Stimulated activated CD4-positive, alpha-beta T cell treated with anti-CD3 and anti-CD28 coated beads, Interleukin-2, amount 100 ng/mL, for 4 hours (primary cell): ENCODE measurements at places on chromosomes 3 and 15.

DNA sequence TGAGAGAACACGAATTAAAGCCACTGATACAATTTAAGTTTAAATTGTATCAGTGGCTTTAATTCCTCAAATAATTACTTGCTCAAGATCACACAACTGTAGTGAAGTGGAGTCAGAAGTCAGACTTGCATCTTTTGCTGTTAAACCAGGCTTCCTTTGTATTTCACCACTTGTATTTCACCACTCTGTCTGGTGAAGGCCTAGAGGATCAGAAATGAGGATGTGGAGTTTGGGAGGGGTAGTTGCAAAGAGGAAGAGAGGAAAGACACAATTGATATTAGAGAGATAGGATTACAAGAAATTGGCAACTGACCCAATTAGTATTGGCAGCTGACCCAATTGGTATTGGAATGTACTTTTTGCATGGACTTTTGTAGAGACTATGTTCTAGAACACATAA is 288.1 kb upstream of the GPR149 start:
- no peak for DNase-seq

DNA sequence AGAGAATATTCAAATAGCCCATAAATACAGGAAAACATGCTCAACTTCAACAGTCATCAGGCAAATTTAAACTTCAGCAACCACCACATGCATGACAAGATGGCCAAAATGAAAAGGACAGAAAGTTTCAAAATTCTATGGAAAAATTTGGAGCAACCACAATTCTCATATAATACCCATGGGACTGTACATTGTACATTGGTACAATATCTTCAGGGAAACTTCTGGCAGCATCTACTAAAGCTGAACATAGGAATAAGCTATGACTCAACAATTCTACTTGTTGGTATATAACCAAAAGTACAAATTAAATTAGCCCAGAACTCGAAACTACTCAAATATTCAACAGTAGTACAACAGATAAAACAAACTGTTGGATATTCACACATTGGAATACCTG is 847.6 kb downstream of the TBL1XR1 start:
- no peak for DNase-seq

DNA sequence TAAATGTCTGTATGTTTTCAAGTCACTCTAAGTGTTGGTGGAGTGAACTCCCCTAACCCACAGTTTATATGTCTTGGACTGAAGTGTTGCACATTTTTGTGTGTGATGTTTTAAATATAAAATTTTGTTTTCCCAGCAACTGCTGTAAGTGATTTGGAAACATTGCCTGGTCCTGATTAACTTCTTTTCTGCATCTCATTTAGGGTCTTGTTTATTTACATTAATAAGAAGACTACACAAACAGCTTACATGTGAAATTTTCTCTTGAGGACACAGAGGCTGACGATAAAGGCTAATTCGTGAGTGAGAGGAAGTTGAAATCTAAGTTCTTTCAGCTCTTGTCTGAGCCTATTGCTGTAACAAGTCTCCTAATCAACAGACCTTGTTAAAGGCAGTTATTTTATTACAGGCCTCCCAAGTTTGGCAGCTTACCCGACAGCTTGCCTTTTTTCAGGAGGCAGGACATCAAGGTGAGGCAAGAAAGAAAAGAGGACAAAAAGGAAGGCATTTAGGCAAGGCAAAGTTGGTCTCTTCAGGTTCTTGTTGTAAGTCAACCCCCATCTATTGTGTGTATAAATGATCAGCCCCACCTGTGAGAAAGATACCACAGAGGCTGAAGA is 177.7 kb upstream of the NR2E3 start:
- DNase-seq, result no peak

DNA sequence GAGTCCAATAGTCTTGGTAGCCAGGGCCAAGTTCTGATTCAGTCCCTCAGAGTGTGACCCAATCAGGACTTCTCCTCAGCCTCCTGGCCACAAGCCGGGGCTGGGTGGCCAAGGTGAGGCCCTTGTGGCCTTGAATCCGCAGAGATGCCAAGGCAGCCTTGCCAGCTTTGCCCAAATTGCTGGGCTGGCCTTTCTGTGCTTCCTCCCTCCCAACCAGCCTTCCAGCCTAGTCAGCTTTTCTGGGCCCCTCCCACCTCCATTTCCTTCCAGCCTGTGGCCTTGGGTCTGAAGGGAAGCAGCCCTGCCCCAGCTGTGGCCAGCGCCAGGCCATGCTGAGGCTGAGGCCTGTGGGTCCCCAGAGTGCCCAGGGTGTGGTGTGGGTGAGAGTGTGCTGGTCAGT is 34.3 kb upstream of the ANKDD1A start:
- DNase-seq, result no peak

DNA sequence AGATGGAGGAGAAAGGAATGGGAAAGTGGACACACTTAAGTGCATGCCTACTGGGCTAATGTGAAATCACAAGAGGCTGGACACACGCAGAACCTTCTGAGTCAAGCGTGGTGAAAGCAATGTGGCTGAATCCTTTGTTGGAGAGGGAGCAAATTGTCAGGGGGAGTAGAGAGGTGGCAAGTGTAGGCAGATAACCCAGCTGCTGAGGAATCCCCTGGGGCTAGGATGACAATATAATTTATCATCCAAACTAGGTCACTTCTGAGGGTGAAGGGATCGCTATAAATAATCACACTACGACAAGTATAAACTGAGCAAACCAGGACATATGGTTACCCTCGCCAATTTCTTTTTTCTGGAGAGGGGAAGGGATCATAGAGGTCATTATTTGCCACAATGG is 28.7 kb downstream of the TAMM41 start:
- no peak for DNase-seq

- DNase-seq, result no peak
These were observed 48.8 kb downstream of the CCDC12 start for GRCh38 chr3:46927718-46928073.

GRCh38 chr3:107325446-107325845 is 51.8 kb upstream of the CCDC54 start:
- no peak for DNase-seq

- DNase-seq, result no peak
These were observed 504.1 kb downstream of the TBL1XR1 start for GRCh38 chr3:176692966-176693785.

DNA sequence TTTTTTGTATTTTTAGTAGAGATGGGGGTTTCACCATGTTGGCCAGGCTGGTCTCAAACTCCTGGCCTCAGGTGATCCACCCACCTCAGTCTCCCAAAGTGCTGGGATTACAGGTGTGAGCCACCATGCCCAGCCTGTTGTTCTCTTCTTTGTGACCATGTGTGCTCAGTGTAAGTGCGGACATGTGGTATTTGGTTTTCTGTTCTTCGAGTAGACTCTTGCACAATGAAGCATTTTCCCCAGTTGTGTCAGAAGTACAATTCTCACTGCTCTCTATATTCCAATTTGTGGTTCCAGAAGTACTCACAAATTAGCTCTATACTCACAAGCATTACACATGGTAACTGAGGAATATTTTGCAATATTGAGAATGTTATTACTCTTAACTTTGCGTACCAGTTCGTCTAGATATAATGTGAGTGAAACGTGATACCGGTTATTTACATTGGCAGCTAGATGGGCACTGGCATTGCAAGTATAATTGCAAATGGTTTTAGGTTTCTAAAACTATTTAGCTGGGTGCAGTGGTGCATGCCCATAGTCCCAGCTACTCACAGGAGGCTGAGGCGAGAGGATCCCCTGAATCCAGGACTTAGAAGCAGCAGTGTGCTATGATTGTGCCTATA is 34.2 kb upstream of the MTMR14 start:
- DNase-seq, result no peak

DNA sequence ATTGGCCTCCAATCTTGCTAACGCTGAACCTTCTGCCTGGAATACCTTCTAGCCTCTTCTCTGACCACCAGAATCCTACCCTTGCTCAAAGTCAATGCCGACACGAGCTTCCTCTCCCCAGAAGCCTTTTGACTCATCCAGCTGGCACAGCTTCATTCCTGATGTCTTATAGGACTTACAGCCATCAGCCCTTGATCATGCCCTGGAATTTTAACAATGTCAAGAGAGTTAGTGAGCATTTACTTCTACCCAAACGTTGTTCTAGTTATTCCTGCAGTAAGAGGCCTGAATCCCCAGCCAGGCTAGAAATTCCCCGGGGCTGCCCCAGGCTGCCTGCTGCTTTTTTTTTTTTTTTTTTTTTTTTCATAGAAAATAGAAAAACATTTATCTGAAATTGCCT is 3.9 kb downstream of the CYP1A2 start:
- no peak for DNase-seq

GRCh38 chr15:57606816-57607215 is 15.1 kb downstream of the MYZAP start:
- DNase-seq, result no peak

GRCh38 chr3:58242340-58242739 is 4.7 kb downstream of the ABHD6 start:
- no peak for DNase-seq

GRCh38 chr3:68315546-68315945 is 616.8 kb downstream of the TAFA4 start:
- DNase-seq, result no peak

GRCh38 chr3:26145769-26146168 is 355.9 kb downstream of the OXSM start:
- no peak for DNase-seq

DNA sequence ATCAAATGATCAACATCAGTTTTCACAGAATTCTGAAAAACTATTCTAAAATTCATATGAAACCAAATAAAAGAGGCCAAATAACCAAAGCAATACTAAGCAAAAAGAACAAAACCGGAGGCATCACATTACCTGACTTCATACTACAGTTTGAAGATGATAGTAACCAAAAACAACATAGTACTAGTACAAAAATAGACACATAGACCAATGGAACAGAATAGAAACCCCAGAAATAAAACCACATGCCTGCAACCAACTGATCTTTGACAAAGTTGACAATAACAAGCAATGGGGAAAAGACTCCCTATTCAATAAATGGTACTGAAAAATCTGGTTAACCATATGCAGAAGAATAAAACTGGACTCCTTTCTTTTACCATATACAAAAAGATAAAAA is 75.7 kb upstream of the FXR1 start:
- DNase-seq, result no peak

- no peak for DNase-seq
These were observed 260.7 kb downstream of the ULK4 start for GRCh38 chr3:41701191-41701698.

GRCh38 chr15:69590201-69590710 is 137.6 kb downstream of the RPLP1 start:
- DNase-seq, result no peak

DNA sequence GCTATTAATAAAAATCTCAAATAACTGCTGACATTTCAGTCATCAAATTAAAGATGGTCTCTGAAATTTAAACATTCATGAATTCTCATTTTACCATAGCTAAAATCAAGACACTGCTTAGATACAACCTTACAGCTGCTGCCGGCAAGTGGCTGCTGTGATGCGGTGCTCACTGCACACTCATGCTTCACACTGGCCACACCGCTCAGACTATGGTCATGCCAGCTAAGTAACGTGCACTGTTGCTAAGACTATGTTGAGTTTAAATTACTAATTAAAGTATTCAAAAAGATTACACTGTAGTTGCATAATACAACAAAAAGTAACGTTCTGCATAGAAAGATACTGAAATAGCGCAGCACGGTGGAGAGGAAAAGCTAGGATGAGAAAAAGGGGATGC is 12.1 kb downstream of the ATP13A3 start:
- DNase-seq, result no peak

DNA sequence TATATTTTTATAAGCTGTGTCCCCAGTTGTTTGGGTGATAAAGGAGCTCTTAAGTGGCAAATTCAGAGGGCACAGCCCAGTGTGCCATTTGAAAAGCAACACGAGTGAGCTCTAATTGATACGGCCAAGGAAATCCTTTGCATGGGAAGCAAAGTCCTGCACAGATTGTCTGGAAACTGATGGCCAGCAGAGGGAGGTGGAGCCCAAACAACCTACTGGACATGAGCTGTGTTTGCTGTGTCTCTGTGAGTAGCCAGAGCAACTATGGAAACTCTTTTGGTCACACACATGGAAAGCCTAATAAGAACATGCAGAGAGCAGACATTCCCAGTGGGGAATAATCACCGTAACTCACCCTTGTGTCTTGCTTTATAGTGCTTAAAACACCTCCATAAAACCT is 24.4 kb downstream of the ONECUT1 start:
- no peak for DNase-seq

GRCh38 chr3:158794936-158795518 is 6.8 kb upstream of the MFSD1 start:
- no peak for DNase-seq

- no peak for DNase-seq
These were observed 3.0 kb downstream of the TMEM207 start for GRCh38 chr3:190446573-190447279.

DNA sequence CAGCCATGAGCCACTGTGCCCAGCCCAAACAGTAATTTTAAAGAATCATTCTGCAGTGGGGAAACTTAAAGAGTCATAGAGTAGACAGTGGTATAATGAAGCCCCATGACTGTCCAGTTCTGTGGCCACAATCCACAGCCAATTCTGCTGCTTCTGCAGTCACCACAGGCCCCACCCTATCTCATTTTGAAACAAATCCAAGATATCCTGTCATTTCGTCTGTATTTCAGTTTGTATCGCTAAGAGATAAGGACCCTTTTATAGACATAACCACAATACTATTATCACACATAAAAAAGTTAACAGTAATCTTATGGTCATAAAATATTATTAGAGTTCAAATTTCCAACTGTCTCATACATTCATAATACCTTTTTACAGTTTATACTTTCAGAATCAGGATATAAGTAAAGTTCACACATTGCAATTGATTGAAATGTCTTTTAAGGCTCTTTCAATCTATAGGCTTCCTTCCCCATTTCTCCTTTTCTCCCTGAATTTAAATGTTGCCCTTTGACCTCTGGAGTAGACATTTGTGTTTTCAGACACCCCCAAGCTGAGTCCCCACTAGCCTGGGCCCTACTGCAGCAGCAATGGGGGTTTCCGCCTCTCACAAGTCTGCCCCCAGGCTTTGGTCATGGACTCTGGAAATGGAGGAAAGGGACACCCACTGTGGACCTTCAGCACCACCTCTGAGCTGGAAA is 4.2 kb upstream of the NUP210 start:
- no peak for DNase-seq

- no peak for DNase-seq
These were observed 26.8 kb upstream of the ELP6 start for GRCh38 chr3:47540281-47540680.

- DNase-seq, result no peak
These were observed 159.6 kb downstream of the LEKR1 start for GRCh38 chr3:156985711-156986110.

DNA sequence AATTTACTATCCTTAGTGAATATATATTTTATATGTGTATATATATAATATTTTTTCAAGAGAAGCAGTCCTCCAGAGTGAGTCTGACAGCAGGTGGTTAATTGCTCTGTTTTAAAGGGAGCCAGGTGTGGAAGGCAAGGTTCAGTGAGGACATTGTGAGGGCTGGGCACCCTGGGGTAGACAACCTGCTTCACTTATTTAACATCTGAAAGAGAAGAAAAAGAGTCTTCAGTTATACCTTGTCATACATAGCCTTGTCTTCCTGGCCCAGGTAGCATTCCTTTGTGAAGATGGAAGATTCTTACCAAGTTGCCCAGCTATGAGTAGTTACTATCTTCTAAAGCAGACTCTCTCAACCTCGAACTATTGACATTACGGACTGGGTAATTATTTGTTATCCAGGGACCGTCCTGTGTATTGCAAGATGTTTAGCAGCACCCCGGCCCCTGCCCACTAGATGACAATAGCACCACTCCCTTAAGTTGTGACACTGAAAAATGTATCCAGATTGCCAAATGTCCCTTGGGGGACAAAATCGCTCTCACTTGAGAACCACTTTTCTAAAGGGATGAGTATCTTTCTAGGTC is 336.0 kb upstream of the TRIM42 start:
- DNase-seq, result no peak
